ENCODE measurements at places on chromosomes 11 and 22.

DNA sequence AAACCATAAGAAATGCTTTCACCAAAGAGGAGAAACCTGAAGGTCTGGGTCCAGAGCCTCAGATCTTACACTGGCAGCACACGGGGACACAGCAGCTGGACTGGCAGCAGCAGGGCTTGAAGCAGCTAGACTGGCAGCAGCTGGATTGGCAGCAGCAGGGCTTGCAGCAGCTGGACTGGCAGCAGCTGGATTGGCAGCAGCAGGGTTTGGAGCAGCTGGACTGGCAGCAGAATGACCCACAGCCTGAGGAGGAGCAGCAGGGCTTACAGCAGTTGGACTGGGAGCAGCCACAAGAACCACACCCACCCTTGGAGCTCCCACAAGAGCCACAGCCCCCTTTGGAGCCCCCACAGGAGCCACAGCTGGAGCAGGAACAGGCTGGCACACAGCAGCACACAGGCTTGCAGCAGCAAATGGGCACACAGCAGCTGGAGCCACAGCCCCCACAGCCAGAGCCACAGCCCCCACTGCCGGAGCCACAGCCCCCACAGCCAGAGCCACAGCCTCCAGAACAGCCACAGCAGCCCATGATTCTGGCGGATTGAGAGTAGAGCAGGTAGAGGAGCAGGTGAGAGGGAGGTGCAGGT lies at the start of gene KRTAP5-11:
Gene KRTAP5-11, minus strand, starts transcription at position 567 of the 587 bp plus-strand sequence. Its CDS starts 38 bp downstream, at position 529.
- DNase-seq: no peak

DNA sequence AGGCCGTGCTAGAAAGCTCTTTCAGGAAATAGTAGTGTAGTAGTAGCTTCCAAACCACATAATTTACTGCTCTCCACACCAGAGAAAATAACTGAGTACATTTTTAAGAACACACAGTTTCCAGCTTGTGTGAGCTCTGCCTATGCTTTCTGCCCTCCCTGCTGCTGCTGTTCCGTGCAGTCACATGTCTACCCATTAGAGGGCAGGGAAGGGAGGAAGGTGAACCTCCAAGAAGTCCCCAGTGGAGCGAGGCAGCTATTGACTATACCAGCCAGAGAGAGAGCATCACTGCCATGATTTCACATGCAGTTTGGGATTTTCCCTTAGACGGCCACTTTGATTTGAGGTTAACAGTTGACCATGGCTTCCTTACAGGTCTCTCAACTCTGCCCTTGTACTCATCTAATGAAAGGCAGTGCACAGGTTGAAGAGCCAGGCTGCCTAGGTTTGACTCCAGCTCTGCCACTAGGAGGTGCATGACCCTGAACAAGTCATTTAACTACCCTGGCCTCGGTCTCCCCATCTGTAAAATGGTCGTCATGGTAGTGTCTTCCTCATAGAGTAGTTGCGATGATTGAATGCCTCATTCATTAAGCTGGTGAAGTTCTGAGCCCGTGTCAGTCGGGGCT lies 19.7 kb upstream of the CTTN start:
- no peak for DNase-seq

DNA sequence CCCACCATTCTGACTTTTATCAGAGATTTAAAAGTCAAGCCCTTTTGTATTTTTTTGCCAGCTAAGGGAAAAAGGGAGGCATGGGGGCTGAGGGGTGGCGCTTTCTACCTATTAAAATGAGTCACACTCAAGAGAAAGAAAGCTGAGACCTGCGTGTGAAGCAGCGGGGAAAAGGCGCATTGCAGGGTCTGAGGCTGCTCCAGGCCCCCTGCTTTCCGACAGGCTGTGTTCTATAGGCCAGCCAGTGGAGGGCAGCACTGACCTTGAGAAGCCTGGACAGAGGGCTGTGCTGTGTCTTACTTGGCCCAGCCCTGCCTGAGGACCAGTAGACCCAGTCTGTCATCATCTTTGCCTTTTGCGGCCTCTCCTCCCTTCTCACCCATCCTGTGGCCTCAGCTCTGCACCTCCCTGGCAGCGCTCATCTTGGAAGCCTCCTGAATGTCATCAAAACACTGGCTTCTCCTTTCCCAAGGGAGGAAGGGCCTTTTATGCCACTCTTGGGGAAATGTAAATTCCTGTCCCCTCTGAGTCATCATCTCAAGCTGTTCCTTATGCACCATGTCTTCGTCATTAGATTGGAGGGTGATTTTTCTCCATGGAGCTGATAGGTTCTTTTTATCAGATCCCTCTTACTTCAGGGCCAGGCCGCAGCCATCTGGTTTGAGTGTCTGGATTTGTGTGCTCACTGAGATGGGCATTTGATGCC lies 12.6 kb upstream of the MAPK8IP1 start:
- DNase-seq: peak; percentile 25

DNA sequence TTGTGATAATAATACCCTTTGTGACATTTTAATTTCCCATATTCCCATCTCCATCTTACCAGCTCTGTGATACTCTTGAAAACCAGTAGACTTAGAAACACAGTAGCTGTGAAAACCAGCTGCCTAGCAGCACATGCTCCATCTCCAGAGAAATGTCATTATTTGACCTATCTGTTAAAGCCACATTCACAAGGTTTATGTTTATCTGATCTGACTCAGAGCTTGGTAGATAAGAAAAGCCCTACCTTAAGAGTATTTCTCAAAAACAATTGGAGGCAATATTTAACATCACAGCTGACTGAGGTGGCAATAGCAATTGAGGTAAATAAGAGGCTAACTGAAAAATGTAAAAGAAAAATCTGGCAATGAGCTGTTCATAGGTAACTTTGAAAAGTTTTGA lies 8.1 kb upstream of the ANO3 start:
- no peak for DNase-seq

GRCh38 chr11:118163494-118163893 lies 10.9 kb upstream of the SCN4B start:
- no peak for DNase-seq

DNA sequence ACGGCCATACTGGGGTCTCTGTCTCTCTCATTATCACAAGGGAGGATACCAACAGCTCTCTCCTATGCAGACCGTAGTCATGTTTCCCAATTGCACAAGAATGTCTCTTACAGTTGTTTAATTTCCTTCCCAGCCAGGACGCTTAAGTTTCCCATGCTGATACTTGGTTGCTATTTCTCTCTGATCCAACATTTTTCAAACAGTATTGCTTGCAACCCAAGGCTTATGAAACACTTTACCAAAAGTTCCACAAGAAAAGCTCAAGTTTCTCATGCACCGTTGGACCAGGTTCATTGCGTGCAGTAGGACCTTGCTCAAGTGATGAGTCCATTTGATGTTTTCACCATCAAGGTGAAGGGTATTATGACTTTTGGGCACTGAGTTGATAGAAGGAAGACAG lies 46.6 kb downstream of the GGTLC2 start:
- no peak for DNase-seq

DNA sequence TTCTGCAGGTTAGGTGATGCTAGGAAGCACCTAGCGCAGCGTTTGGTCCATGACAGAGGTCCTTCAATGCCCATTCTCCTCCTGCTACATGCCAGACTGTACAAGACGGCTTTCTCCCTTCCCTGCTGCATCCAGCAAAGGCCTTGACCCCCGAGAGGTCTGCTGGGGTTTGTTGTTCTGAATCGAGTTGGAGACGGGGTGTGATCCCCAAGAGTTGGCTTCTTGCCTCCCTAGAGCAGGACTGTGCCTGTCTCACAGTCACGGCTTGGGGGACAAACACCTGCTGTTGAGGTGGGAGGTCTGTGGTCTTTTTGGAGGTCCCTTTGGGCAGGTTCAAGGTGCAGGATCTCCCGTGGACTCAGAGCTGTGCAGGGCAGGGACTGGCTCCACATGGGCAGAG lies 352.3 kb upstream of the B3GAT1 start:
- no peak for DNase-seq

DNA sequence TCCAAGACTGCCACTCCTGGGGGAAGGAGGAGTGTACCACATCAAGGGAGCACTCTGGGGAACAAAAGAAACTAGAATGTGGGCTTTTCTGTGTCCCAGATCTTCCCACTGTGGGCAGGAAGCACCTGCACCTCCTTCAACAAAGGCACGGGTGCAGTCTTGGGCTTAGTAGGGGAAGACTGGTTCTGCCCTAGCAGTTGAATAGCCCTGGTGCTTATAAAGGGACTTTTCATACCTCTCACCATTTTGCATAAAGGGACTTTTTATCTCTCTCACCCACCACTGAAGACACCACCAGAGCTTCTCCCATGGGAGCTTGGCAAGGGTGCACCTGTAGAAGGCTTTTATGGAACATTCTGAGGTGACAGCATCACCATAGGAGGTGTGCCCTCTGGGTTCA lies 65.8 kb upstream of the MS4A8 start:
- DNase-seq: no peak

GRCh38 chr11:84313830-84314359 lies 1027.7 kb upstream of the CCDC90B start:
- DNase-seq: no peak

GRCh38 chr22:33035272-33035863 lies 22.8 kb downstream of the SYN3 start:
- DNase-seq: no peak
